Activated CD4-positive, alpha-beta T cell treated with anti-CD3 and anti-CD28 coated beads for 4 hours (primary cell): ENCODE measurements at places on chromosomes 7 and 10.

GRCh38 chr10:11687357-11687771 is 54.8 kb upstream of the ECHDC3 start:
- DNase-seq, result no peak

GRCh38 chr10:11147722-11148121 is 130.1 kb downstream of the CELF2 start:
- DNase-seq, result no peak

GRCh38 chr10:96720422-96721206 is at the start of gene PIK3AP1:
TSS of gene PIK3AP1 (minus strand) at chr10:96720514. CDS start at chr10:96720394, 120 bp downstream.
- peak; percentile 35 for DNase-seq

GRCh38 chr10:84845628-84846261 is 517.4 kb downstream of the CCSER2 start:
- DNase-seq, result no peak

GRCh38 chr7:43834463-43835251 is 34.7 kb downstream of the MRPS24 start:
- peak; percentile 52 for DNase-seq

- no peak for DNase-seq
Measured at GRCh38 chr10:109941236-109941862, 18.0 kb upstream of the XPNPEP1 start.

- DNase-seq, result no peak
Measured at GRCh38 chr7:112404321-112404720, 45.9 kb upstream of the IFRD1 start.

DNA sequence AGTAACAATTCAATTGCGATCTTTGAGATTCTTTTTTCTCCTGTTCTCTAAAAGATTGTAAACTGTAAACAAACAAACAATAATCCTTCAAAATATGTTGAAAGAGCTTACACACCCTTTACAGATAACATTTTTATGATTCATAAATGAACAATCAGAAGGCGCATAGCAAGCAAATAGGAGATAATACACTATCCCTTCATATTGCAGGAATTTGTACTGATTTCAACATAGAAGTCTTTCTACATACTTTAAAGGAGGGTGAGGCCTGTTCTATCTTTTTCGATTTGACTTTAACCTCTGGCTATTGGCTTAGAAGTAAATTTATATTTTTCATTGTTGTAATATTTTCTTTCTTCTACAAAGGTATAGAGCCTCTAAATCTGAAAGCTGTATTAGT is 57.2 kb downstream of the TFEC start:
- no peak for DNase-seq

DNA sequence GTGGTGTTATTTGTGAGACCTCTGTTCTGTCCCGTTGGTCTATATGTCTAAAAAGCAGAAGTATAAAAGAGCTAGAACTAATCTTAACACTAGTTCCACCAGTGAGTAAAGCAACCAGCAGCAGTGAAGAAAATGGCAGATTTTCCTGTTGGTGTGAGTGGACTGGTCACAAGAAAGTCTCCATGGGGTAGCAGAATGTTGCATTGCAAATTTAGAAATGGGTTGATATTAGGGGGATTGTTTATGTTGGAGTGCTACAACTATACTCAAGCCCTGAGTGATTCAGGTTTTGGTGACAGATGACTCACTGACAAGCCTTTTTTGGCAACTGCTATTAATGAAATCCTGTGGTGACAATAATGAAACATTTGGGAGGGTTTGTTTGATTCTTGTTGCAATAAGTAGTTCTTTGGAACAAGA is 5.6 kb downstream of the AVL9 start:
- no peak for DNase-seq

- DNase-seq, result no peak
Measured at GRCh38 chr7:38027884-38028455, 107.5 kb downstream of the EPDR1 start.

DNA sequence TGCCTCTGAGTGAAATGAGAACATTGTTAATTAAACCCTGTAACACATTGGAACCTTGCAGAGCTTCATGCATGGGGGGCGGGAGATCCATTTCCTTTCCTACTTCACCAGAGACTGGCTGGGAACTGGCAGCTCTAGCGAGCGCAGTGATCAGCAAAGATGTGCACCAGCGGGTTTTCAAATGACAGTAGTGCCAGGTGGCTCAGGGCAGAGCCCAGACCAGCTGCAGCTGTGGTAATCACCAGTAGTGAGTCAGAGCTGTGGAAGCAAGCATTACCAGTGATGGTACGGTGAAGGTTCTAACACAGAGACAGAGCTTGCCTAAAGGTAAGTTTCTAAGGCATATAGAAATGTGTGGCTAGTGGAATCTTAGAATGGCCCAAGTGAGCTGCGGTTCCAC is 1009.7 kb upstream of the CELF2 start:
- DNase-seq, result no peak

DNA sequence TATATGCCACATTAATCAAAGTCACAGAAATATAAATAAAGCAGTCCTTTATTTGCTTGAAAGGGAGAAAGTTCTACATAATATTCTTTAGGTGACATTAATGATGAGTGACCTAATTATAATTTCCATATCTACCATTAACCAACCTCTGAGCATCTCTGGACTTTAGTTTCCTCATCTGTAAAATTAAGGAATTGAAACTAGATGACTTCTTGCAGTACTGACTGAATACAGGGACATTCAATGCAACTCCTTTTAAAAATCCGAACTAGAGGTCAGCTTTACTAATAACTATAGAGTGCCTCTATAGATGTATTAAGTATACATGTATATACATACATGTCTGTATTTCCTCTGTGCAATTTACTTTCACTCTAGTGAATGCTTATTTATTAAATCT is 3.9 kb downstream of the FMC1 start:
- no peak for DNase-seq

- DNase-seq, result no peak
Measured at GRCh38 chr10:72802763-72803505, 90.6 kb upstream of the OIT3 start.

- no peak for DNase-seq
Measured at GRCh38 chr10:104317269-104317710, 21.0 kb downstream of the ITPRIP start.

- DNase-seq, result no peak
Measured at GRCh38 chr10:105241254-105241653, 600.2 kb downstream of the SORCS3 start.

GRCh38 chr7:118104812-118105441 is 79.0 kb upstream of the LSM8 start:
- no peak for DNase-seq

DNA sequence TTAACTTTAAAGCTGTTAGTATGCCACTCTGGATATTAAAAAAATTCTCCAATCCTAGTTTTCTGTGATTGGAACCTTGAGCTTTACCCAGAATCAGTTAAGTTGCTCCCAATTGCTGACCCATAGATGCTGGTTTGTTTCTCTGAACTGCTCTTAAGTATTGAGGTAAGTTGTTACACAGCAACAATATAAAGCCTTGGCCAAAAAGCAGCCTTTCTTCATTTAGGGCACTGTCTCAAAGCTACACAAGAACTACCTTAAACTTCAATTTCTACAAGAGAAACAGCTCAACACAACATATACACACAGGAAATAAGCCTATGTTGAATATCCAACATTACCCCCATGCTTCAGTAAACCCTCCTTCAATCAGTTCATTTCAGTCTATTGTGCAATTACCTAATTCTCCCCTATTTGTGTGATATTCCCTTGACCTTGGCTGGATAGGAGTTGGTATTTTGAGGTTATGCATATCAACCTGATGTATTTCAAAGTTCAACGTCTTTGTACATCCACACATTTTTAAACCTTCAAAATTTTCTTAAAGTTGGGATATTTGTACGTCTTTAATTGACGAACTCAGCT is 11.5 kb downstream of the HNRNPA2B1 start:
- no peak for DNase-seq

DNA sequence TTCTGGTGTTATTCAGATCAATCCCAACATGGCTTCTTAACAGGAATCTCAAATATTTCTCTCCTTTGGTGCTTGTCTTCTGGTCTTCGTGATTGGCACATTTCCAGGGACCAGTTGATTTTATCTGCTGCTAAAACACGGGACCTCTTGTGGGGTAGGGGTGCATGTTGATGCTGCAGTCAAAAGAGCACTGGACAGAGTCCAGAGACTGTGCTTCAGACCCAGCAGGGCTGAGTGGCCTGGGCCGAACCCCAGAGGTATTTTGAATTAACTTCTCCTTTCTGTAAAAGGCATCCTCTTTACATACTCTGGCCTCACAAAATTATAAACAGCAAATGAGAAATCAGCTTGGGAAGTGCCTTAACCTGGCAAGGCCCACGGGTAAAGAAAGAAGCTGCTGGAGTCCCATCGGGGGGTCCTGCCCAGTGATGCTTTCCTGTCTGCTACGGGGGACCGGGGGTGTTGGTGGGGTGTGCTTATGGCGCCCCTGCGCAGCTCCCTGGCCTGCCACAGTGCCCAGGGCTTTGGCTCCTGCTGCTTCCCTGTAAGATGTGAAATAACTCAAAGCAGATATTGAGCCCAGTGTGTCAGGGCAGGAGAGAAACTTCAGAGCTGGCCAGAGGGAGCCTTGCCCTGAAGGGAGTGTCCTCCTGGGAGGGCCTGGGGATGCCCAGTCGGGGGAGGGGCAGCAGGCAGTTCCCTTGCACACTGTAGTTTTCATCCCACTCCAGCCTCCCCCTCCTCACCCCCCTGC is 230.5 kb downstream of the TCF7L2 start:
- DNase-seq, result no peak

DNA sequence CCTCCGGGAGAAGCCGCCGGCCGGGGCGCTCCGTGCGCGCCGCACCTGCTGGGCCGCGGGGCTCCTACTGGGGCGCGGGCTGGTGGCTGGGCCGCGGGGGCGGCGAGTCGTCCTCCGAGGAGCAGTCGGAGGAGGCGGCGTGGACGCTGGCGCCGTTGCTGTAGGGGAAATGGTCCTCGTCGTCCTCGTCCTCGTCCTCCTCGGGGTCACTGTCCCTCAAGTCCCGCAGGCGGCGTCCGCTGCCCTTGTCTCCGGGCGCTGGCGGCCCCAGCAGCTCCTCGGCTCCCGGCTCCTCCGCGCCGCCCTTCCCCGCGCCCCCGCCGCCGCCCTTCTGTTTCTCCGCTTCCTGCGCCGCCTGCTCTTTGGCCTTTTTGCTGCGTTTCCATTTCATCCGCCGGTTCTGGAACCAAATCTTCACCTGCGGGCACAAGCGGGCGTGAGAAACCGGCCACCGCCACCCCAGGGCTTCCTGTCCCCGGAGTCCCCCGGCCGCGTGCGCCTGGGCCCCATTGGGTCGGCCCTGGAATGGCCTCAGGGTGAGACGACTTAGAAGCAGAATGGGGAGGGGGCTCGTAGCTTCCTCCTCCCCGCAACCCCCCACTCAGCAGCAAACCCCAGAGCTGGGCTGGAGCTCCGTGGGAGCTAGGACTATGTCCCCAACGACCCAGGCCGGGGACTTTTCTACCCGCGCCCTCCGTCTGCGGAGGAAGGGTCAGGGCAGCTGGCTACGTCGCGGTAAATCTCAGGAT is 4.8 kb downstream of the MNX1 start:
- DNase-seq, result no peak

DNA sequence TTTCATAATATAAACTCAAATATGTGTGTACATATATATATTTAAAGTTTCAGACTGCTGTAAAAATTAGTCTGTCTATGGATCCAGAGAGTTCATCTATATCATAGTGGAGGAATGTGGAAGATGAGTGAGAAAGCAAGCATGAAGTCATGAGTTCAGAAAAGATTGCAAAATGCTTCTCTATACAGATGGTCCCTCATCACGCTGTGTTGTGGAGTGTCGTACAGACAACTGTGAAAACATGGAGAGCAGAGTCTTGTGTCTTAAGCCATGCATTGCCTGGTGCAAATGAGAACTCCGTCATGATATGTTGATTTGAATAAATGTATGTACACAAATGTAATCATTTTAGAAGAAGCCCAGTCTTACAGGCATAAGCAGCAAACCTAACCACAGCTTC is 316.9 kb downstream of the CNTNAP2 start:
- no peak for DNase-seq

DNA sequence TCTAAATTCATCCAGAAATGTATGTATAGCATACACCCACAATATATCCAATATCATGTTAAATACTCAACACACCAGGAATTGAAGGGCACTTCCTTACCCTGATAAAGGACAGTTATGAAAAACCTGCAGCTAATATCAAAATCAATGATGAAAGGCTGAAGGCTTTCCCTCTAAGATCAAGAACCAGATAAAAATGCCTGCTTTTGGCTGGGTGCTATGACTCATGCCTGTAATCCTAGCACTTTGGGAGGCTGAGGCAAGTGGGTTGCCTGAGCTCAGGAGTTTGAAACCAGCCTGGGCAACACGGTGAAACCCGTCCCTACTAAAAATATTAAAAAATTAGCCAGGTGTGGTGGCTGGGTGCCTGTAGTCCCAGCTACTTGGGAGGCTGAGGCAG is 21.6 kb upstream of the UPP1 start:
- no peak for DNase-seq

DNA sequence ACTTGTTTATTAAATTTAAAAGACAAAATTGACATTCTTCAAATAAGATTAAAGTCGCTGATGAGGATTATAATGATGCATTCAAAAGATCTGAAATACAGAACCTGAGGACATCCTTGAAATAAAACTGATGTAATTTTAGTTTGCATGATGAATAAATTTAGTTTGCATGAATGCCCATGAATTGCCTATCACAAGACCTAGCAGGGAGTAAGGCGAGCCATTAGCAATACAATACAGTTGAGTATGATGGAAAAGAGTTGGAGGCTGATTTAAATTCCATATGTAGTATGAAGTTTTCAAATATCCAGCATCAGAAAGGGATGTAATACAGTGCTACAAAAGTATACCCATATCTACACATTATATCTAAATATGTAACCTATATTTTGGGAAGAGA is 321.3 kb downstream of the CACNA2D1 start:
- no peak for DNase-seq

DNA sequence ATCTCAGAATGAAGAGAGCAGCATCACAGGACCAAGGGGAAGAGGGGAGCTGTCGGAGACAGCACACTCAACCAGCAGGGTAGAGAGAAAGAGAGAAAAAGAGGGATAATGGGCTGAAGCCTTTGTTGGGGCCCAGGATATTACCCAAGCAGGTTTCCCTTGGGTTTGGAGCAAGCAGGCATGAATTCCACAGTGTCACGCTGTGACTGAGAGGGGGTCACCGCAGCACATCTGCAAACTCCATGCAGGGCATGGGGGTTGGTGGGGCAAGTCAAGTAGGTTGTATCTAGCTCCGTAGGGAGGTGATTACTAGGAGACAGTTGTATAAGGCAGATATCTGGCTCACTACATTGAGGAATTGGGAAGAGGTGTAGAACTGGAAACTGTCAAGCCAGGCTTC is 42.2 kb upstream of the SEMA3E start:
- DNase-seq, result no peak

DNA sequence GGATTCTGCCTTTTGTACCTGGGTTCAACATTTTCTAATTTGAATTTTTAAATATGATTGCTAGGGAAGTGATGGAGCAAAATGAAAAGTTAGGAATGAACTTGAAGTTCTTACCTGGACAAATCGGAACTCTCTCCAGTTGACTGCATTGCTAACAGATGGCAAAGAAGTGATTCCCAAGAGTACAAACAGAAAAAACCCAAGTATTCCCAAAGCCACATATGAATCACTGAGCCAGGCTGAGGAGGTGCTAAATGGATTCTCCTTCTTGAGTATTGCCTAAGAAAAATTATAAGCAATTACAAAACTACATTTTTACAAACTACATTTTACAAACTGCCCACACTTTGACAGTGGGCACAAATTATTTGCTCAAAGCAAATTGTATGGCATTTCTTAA is 25.9 kb downstream of the STEAP4 start:
- DNase-seq, result no peak
